NCI-H1048 (cell line): ENCODE measurements at places on chromosomes 16 and 17.

DNA sequence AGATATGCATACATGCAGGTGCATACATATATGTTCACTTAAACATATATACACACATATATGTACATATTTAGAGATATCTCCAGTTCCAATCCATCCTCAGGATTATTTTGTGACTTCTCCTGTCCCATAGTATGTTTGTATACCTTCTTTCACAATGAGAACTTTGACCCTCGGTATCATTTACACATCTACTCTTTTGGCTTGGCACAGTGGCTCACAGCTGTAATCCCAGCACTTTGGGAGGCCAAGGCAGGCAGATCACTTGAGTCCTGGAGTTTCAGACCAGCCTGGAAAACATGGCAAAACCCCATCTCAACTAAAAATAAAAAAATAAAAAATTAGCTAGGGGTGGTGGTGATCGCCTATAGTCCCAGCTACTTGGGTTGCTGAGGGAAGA is 148.1 kb upstream of the CCL2 start:
- DNase-seq: no peak

GRCh38 chr17:57256708-57257112 is 387 bp downstream of the MSI2 start:
- no peak for DNase-seq

DNA sequence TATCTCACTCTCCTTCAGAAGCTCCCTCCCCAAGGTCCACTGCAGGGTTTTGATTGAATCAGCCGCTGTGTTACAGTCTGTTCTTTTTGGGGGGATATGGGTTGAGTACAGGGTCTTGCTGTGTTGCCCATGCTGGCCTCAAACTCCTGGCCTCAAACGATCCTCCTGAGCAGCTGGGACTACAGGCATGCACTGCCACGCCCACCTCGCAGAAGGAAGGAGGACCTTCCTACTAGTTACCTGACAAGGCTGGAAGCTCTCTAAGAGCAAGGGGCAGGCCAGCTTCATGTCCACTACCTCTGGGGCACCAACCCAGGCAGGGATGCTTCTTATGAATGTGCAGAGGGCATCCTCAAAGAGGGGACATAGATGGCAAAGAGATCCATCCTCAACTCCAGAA is 1.9 kb upstream of the MMP28 start:
- no peak for DNase-seq

DNA sequence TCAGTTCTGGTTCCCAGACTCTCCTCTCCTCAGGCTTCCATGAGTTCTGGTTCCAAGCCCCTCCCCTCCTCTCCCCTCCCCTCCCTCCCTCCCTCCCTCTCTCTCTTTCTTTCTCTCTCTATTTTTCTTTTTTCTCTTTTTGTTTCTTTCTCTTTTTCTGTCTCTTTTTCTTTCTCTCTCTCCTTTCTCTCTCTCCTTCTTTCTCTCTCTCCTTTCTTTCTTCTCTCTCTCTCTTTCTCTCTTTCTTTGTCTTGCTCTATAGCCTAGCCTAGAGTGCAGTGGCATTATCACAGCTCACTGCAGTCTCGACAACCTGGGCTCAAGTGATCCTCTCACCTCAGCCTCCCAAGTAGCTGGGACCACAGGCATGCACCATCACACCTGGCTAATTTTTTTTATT is 796 bp upstream of the CES3 start:
- DNase-seq: no peak

GRCh38 chr17:40963838-40964237 is 2.9 kb downstream of the KRT39 start:
- DNase-seq: no peak

- DNase-seq: peak; percentile 46
Observed at GRCh38 chr17:7703584-7704479, 1.2 kb upstream of the EFNB3 start.

DNA sequence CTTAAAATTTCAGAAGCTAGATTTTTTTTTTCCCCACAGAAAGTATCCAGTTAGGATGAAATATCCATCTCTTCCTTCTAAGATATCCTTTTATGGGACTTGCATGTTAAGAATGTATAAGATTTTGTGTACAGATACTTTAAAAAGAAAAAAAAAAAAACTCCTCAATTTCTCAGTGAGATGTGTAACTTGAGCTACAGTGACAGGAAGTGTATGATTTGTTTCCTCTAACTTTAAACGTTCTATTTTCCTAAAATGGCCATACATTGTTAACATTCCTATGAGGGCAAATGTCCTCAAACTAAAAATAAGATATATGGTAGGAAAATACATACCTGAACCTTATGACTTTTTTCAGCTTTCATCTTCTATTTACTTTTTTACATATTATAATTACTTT is 8.9 kb downstream of the FBXO47 start:
- no peak for DNase-seq

DNA sequence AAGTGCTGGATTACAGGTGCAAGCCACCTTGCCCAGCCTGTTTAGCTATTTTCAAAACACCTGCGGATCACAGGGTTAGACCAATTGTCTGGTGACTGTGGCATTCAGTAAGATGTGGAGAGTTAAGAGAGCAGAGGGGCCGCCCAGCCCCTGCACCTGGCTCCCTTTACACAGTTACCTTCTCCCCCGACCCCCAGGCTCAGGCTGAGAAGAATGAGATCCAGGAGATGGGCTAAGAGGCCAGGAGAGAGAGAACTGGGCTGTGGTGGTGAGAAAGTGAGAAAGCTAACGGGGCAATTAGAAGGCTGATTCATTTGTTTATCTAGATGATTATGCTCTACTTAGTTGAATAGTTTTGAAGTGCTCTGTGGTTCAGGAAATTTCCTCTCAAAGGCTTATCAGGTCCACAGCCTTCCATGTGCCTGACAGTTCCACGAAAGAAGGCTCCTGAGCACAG is 67.8 kb upstream of the AXIN2 start:
- no peak for DNase-seq

- DNase-seq: no peak
Observed at GRCh38 chr17:61614219-61614618, 23.2 kb upstream of the NACA2 start.

GRCh38 chr17:78454346-78454745 is 75.9 kb downstream of the PGS1 start:
- no peak for DNase-seq

GRCh38 chr17:46862949-46863348 is 11.6 kb downstream of the WNT9B start:
- no peak for DNase-seq

- no peak for DNase-seq
Observed at GRCh38 chr16:59295474-59295873, 561.4 kb upstream of the GOT2 start.

DNA sequence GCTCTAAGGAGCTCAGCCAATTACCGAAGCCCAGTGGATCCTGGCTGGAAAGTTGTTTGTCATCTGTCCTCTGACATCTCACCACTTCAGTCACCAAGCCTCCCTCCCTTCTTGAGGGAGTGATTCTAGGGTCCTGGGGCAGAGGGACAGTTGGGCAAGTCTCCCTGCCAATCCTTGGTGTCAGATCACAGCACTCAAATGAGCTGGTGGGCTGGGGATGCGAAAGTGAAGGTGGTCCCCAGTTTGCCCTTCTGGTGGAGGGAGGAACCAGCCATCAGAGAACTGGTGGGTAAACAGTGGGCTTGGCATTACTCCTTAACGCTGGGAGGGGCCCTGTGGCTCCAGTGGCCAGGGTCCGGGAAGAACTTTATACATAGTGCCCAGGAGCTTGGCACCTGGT is 4.4 kb upstream of the CALB2 start:
- DNase-seq: no peak
